Fibroblast of lung (primary cell): ENCODE measurements at places on chromosomes 7 and 10. TPM values are rescaled to one million over a fixed set of nuclear protein-coding genes. Genes with fewer than 3 reads are reported as not detected.

- no peak for DNase-seq
Observed at GRCh38 chr10:110629680-110630191, 14.4 kb upstream of the RBM20 start.

DNA sequence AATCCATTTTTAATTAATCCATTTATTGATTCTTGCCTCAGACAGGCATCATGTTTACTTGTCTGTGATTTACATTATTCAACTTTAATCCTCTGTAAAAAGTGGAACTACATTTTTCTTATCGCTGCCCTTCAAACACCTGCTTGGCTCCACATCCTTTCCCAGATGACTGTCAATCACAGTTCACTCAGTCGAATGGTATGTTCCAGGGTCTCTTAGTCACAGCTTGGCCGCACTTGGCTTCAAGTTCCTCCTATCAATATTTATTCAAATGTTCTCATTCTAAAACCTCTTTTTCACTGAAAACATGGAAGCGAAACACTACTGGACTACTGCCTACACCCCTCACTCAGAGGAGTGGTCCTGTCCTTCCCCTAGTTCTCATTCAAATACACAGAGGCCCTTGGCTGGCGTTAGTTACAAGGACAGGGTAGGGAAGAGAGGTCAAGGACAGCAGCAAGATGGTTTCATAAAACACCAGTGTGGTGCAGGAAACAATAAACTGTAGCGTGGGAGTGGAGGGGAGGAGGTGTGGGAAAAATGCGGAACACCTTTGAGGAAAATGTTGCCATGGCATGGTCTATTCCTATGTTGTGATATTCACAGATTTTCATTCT, 143.2 kb downstream of the USP6NL start:
- peak; percentile 51 for DNase-seq

GRCh38 chr7:98369726-98370125, 31.2 kb downstream of the BAIAP2L1 start:
- no peak for DNase-seq

DNA sequence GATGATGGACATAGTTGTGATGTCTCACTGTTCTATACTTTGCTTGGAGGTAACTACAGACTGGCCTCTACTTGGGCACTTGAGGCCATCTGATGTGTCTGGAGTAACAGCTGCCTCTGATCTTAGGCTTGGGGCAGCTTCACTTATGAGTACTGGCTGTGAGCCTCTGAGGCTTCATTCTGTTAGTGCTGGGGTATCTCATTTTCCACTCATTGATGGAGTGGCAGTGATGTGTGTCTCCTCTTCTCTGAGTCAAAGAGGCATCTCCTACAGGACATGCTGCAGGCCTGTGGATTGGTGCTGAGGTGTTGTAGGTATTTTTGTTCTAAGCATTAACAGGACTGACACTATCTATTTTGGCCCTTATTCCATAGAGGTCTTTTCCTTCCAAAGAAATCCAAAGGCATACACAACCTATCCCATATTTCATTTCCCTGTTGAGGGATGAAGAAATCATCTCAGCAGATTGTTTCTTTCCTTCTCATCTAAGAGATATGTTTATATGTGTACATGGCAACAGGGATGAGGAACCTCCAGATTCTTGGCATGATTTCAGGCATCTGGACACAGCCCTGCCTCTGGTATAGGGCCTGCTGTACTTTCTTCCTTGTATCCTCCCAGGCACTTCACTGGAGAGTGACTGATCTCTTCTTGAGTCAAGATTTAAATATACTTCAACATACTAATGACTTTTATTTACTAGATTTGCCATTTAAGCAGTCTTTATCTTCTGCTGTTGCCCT, 65.7 kb upstream of the NOBOX start:
- DNase-seq = peak; percentile 39

SPDYE6 gene
- not detected in 2 replicates for total RNA-seq
